EH (cell line): ENCODE measurements at places on chromosomes 7 and 10.

- DNase-seq: no peak
These were observed 47.8 kb downstream of the IKZF1 start for GRCh38 chr7:50352282-50352681.

- DNase-seq: no peak
These were observed 73.7 kb upstream of the PPIF start for GRCh38 chr10:79273604-79274003.

DNA sequence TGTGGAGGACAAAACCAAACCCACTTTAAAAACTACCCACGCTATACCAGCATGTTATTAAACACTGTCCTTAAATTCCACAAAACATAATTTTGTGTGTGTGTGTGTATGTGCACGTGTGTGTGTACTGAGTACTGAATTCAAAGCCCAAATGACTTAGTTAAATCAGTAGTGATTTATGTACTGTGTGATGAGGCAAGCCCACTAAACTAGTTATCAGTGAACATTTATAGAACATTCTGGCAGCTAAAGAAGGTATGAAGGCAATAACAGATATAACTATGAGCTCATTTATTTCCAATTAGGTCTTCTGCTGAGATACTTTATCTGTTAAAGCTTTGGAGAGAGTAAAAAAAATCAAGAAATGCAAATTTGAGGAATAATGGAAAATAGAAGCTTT lies 115.1 kb downstream of the CPED1 start:
- no peak for DNase-seq

GRCh38 chr7:2247141-2247995 lies 5.3 kb downstream of the NUDT1 start:
- DNase-seq: peak; percentile 30

GRCh38 chr7:12674861-12675260 lies 12.6 kb upstream of the ARL4A start:
- DNase-seq: peak; percentile 50

DNA sequence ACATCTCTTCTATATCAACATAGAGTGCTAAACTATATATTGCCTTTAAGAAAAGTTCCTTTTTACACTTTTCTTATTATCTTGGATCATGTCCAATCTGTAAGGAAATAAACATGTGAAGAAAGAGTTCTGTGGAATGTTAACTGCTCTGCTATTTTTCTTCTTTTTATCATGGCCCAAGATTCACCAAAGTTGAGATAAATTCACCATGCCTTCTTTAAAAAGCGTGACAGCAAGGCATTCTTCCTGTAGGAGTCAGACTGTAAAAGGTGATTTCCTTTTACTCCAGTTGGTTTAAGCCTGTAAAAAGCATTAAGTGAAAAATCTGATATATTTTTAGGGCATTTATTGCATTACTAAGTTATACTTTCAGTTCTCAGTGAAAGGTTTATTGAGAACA lies 165.7 kb upstream of the FZD1 start:
- peak; percentile 64 for DNase-seq

GRCh38 chr7:155741805-155742204 lies 70.5 kb downstream of the SHH start:
- no peak for DNase-seq

- DNase-seq: peak; percentile 66
These were observed 120.0 kb downstream of the SRPK2 start for GRCh38 chr7:105268511-105269392.
